ENCODE measurements at places on chromosomes 4 and X. TPM values are rescaled to one million over a fixed set of nuclear protein-coding genes. Genes with fewer than 3 reads are reported as not detected.

Gene SPANXA2
- not detected for total RNA-seq

Gene DACH2
- total RNA-seq: not detected

GRCh38 chr4:140186651-140187315 is 32.8 kb upstream of the MAML3 start:
- no peak overlapping the region for H3K27ac ChIP-seq
- no peak overlapping the region for H3K4me3 ChIP-seq
- peaks cover 24% of the 10 kb centered on the region for H3K4me1 ChIP-seq
- no peaks in the 10 kb centered on the region for H3K36me3 ChIP-seq

DNA sequence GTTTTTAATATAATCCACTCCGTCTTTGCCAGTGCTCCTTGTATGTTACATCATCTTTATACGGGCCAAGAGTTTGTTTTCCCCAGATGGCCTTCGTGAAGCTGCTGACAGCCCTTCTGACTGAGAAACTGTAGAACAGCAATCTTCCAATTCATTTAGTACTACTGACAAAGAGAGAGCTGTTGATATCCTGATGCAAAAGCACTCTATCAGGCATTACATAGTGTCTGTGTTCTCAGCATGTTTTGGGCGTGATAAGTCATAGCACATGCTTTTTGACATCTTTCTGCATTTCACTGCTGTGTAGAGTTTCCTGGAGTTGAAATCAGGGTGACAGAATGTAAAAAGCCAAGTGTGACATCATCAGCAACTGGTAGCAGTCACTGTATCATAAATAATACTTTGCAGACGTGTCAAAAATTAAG is 746.3 kb upstream of the FAM241A start:
- no peaks in the 10 kb centered on the region for H3K4me1 ChIP-seq
- H3K4me3 ChIP-seq: no peak overlapping the region
- H3K27me3 ChIP-seq: no peaks in the 10 kb centered on the region
- H3K27ac ChIP-seq: no peak overlapping the region
- no peaks in the 10 kb centered on the region for H3K36me3 ChIP-seq
- no peak for DNase-seq

DNA sequence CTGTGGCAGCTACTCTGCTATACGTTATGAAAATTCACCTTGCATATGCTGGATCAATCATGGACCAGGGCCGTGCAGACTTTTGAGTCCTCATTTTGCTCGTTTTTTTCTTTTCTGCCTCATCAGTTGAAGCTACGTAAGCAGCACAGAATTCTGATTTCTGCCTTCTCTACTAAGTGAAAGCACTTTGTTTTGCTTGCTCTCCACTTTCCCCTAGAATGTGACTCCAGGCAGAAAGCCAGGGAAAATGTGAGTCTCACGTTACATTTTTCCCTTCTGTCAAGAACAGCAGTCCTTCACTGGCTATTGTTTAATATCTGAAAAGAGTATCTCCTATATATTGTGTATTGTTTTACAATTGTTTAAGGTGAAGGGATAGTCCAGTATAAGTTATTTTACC is 1840.1 kb downstream of the PCDH7 start:
- no peaks in the 10 kb centered on the region for H3K4me1 ChIP-seq
- no peak for DNase-seq
- H3K36me3 ChIP-seq: no peaks in the 10 kb centered on the region
- H3K27ac ChIP-seq: no peak overlapping the region

DNA sequence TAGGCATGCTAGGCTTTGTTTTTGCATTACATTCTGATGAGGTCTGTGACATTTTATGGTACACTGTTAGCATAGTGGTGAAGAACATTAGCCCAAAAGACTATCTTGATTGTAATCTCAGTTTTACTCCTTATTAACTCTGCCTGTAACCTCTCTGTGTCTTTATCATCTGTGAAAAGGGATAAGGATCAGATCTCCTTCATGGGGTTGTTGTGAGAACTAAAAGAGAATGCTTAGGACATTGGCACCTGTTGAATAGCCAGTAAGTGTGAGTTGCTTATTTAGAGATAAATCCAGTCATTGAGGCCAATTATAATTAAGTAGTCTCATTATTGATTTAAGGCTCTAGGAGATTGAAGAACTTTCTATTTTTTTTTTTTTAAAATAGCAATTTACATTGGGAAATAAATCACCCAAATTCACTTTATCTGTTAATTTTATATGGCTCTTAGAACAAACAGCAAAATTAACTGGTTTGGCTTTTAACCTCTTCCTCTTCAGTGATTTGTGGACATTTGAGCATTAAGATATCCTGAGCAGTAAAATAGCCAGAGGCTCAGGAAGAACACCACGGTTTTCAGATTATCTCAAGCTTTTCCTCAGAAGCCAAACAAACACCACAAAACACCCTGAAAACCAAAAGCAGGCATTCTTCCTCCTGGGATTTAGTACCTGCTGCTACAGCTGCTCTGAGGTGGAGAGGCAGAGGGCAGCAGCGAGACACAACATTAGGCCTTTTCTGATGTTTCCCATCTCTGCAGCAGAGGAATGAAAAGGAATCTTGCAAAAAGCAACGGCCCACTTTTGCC is 192.9 kb downstream of the ARHGAP10 start:
- H3K4me3 ChIP-seq: no peak overlapping the region
- peaks cover 25% of the 10 kb centered on the region for H3K4me1 ChIP-seq
- H3K27ac ChIP-seq: no peak overlapping the region
- H3K27me3 ChIP-seq: no peaks in the 10 kb centered on the region

- H3K4me1 ChIP-seq: no peaks in the 10 kb centered on the region
- H3K27me3 ChIP-seq: no peaks in the 10 kb centered on the region
Measured at GRCh38 chr4:142952821-142953580, 106.9 kb upstream of the INPP4B start.

DNA sequence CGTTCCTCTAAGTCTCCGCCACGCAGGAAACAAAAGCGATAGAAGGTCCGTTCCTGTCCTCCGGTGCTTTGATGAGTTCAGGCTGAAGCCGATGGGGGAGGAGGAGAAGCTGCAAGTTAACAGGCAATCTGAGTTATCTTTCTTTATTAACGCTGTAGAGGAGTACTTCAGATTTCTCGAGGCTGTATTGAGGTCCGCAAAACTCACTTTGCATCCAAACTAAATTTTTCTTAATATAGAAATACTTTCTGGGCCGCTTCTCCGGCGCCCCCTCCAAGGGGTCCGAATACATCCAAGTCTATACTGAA is 395 bp upstream of the SOWAHB start:
- H3K4me1 ChIP-seq: peaks cover 20% of the 10 kb centered on the region
- H3K27me3 ChIP-seq: peaks cover 8% of the 10 kb centered on the region
- H3K36me3 ChIP-seq: no peaks in the 10 kb centered on the region

DNA sequence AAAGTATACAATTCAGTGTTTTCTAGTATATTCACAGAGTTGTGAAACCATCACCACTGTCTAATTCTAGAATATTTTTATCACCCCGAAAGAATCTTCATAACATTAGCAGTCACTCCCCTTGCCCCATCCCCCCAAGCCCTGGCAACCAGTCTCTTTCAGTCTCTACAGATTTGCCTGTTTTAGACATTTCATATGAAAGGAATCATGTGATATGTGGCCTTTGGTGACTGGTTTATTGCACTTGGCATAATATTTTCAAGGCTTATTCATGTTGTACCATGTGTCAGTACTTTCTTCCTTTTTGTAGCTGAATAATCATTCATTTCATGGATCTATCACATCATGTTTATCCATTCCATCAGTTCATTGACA is 371.7 kb downstream of the AFF2 start:
- H3K36me3 ChIP-seq: no peaks in the 10 kb centered on the region
- no peak overlapping the region for H3K27ac ChIP-seq
- DNase-seq: no peak
- no peak overlapping the region for H3K4me3 ChIP-seq

DNA sequence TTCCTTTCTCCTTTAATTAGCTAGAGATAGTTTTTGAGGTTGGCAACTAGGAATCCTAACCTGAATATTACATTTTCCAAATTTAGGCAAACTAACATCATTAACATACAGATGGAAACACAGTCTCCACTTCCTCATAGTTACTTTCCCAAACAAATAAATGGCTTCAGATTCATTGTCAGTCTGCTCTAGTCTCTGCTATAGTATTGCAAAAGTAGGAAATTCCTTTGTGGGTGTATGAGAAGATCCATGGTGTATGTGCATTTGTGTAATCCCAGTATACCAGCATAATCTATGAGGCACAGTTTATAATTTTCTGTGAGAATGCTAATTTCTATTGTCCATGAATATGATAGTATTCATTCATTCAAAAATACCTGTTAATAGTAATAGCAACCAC is 3.0 kb upstream of the NDP start:
- H3K27ac ChIP-seq: no peak overlapping the region
- H3K27me3 ChIP-seq: no peaks in the 10 kb centered on the region
- no peak for DNase-seq
- no peaks in the 10 kb centered on the region for H3K36me3 ChIP-seq

DNA sequence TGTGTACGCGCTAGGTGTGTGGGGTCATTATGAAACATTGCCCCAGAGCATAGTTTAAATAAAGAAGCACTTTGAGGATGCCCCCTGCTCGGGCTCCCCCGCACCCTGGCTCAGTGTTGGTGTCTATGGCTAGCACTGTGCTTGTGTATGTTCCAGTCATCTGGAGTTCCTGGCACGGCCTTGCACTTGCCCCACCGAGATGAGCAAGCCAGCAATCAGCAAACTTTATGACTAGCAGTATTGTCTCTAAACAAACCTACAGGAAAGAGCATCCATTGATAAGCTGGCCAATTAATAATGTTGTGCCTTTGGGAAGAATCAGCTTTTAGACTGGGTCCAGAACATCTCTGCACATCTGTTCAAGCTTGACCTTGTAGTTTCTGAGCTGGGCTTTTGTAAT is 707 bp upstream of the SHROOM4 start:
- H3K27me3 ChIP-seq: no peaks in the 10 kb centered on the region
- no peaks in the 10 kb centered on the region for H3K36me3 ChIP-seq
- DNase-seq: no peak
- peak overlapping the region; percentile 53 for H3K4me3 ChIP-seq
- H3K4me1 ChIP-seq: no peaks in the 10 kb centered on the region

GRCh38 chr4:121269001-121269400 is 104.9 kb upstream of the TNIP3 start:
- no peaks in the 10 kb centered on the region for H3K36me3 ChIP-seq
- no peaks in the 10 kb centered on the region for H3K4me1 ChIP-seq
- H3K27me3 ChIP-seq: no peaks in the 10 kb centered on the region
- H3K27ac ChIP-seq: no peak overlapping the region

DNA sequence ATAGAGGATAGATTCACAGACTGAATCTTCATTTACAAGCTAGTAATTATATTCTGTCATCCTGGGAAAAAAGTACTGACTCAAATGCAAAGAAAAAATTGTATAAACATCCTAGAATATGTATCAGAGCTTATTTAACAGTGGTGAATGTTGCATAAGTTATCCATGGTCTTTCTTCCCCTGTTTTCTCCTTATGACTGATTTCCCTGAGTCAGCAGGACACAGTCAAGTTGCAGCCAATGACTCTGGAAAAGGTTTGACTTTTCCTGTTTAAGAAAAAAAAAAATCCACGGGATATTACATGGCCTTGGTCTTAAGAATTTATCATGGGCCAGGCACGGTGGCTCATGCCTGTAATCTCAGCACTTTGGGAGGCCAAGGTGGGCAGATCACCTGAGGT is 36.5 kb downstream of the INPP4B start:
- H3K4me1 ChIP-seq: no peaks in the 10 kb centered on the region
- no peaks in the 10 kb centered on the region for H3K36me3 ChIP-seq
- H3K4me3 ChIP-seq: no peak overlapping the region

- peaks cover 19% of the 10 kb centered on the region for H3K4me1 ChIP-seq
- H3K36me3 ChIP-seq: no peaks in the 10 kb centered on the region
- H3K4me3 ChIP-seq: no peak overlapping the region
- DNase-seq: no peak
Measured at GRCh38 chr4:8353158-8353669, 83.7 kb downstream of the HTRA3 start.

DNA sequence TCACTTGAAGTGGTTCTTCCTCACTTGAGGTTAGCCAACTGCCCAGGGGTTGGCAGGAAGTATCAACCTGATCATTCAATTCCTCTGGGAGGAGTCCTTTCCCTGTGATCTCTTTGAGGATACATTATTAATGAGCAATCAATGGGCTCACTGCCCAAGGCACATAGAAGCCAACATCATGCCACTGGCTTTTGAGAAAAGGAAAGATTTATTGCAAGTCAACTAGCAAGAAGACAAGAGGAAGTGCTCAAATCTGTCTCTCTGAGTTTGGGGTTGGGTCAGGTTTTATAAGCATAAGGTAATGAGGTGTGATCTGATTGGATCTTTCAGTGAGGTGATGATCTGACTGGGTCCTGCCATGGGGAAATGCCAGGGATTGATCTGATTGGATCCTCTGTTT is 39.6 kb downstream of the FGFBP1 start:
- no peaks in the 10 kb centered on the region for H3K36me3 ChIP-seq
- no peak for DNase-seq
- H3K27me3 ChIP-seq: no peaks in the 10 kb centered on the region
- H3K4me3 ChIP-seq: no peak overlapping the region
- no peak overlapping the region for H3K27ac ChIP-seq

DNA sequence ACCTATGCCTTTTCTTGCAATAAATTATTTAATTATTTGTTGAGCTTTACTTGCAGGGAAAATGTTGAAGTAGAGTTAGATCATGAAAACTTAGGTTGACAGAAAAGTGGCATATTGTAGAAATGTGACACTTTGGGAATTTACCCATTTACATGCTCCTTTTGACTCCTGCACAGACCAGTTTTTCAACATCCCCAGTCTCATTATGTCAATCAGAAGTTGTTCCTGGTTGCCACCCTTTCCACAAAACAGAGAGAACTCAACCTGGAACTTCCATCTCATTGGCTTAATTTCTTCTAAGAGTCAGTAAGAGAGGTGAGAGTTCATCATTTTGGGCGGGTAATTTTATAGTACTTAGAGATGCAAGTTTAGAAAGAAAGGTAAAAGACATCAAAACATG is 284.6 kb upstream of the ANKRD50 start:
- no peak overlapping the region for H3K4me3 ChIP-seq
- no peak overlapping the region for H3K27ac ChIP-seq
- H3K4me1 ChIP-seq: no peaks in the 10 kb centered on the region

- H3K27ac ChIP-seq: no peak overlapping the region
- H3K36me3 ChIP-seq: no peaks in the 10 kb centered on the region
- no peaks in the 10 kb centered on the region for H3K27me3 ChIP-seq
- no peak overlapping the region for H3K4me3 ChIP-seq
- H3K4me1 ChIP-seq: no peaks in the 10 kb centered on the region
Measured at GRCh38 chr4:19722404-19722803, 529.3 kb upstream of the SLIT2 start.

DNA sequence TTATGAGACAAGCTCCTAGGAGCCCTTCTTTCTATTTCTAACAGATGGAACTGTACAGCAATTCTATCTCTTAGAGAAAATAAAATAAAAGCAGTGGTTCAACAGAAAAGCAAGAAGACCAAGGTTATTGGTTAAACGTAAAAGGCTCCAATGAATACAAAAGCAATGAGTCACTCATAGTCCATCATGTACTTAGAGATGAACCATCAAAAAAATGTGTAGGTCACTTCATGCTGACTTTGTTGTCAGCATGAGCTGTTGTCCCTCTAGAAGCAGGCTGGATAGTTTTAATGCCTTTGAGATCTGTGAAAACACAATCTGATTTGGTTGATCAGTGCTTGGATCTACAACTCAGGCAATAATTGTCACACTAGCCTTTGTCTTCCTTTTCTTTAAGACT is 378.6 kb upstream of the ANXA10 start:
- H3K4me3 ChIP-seq: no peak overlapping the region
- H3K27ac ChIP-seq: no peak overlapping the region
- DNase-seq: no peak
- no peaks in the 10 kb centered on the region for H3K36me3 ChIP-seq
